ENCODE measurements at places on chromosomes 6 and 20. TPM values are rescaled to one million over a fixed set of nuclear protein-coding genes. Genes with fewer than 3 reads are reported as not detected.

GRCh38 chr6:15359335-15359862 lies 113.5 kb downstream of the JARID2 start:
- no peak for DNase-seq

- DNase-seq, result no peak
Measured at GRCh38 chr6:100998111-100998510, 117.0 kb upstream of the ASCC3 start.

- DNase-seq, result no peak
Measured at GRCh38 chr20:8744228-8744844, 324.6 kb upstream of the PLCB4 start.

DNA sequence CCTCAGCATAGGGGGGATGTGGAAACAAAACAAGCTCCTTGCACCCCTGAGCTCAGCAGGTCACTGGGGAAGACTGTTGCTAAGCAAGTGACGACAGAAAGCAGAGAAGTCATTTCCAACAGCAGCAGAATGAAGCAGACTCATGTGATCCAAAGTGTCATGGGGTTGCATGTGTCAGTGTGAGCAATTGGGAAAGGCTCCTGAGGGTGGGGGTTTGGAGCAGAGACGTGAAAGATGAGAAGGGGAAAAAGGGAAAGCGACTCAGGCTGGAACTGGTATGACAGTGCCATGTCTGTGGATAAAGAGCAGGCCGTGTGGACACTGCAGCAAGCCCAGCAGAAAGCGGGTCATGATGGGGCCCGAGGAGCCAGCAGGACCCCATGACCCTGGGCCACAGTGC lies 363.9 kb downstream of the PREX1 start:
- DNase-seq, result no peak

- no peak for DNase-seq
Measured at GRCh38 chr6:155013457-155013876, 18.4 kb downstream of the TIAM2 start.

- no peak for DNase-seq
Measured at GRCh38 chr6:87049779-87050178, 45.1 kb downstream of the CGA start.

GRCh38 chr20:24437196-24438082 lies 32.0 kb upstream of the SYNDIG1 start:
- no peak for DNase-seq

GRCh38 chr6:20266851-20267608 lies 54.8 kb upstream of the MBOAT1 start:
- no peak for DNase-seq

DNA sequence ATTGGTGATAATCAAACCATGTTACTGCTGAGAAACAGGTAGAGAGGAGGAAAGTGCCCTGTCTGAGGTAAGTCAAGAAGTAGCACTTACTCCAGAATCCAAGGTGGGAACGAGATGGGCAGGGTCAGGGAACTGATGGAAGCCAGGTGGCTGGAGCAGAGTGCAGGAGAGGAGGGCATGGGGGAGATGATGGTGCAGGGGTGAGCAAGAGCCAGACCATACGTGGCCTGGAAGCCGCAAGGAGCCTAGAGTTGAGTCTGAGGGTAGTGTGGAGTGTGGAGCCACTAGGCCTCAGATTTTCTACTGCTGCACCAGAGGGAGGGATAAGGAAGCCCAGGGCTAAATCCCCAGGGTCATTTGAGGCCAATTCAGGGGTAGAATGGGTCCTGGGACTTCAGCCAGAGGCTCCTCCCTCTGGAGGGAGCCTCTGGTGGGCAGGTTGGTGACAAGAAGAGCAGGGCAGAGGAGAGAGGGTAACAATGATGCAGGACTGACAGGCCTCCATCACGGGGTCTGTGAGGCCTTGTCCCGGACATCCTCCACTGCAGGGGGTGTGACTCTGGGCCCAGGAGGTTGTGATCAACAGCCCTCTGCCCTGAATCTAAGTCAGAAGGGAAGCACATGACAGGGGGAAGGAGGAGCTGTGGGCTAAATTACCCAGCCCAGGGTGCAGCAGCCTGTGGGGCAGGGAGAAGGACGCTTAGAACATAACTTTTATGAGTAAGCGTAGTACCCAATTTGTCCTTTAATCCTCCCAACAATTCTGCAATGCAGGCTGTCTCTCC lies 28.7 kb downstream of the COX4I2 start:
- DNase-seq, result no peak

- no peak for DNase-seq
Measured at GRCh38 chr6:37320646-37321045, 33.1 kb upstream of the RNF8 start.

DNA sequence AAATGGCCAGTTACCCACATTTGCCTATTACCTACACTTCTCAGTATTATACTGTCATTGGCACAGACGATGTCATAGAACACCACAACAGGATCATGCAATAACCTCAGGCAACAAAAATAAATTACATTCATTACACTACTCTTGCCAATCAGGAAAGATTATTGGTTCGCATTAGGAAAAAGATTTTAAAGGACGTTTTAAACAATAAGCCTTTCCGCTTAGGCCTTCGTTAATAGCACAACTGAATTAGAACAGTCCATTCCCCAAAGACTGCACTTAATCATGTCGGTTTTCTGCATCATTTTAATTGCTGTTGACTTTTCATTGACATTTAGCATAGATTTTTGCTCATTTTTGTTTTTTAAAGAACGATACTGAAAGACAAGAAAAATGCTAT lies 912 bp upstream of the SENP6 start:
- no peak for DNase-seq

DNA sequence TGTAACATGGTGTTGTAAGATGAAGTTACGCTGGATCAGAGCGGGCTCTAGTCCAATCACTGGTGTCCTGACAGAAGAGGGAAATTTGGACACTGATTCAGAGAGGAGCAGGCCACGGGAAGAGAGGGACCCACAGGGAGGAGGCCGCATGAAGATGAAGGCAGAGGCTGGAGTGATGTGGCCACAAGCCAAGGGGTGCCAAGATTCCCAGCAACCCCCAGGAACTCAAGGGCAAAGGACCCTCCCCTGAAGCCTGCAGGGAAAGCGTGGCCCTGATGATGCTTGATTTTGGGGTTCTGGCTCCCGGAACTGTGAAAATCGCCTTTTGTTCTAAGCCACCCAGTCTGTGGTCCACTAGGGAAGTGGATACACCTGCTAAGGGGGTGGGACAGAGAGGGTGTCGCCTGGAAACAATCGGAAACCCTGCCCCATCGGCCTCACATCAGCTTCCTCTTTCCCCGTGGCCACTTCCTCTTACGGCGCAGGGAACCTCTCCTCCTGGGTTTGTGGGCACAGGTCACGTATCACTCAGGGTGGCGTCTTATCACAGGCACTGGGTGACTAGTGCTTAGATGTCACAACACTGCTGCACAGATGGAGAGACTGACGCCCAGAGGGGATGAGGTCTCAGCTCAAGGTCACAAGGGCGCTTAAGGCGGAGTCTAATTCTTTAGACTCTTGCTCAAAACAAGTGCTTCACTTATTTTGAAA lies 58.0 kb downstream of the SULF2 start:
- peak; percentile 57 for DNase-seq

- no peak for DNase-seq
Measured at GRCh38 chr20:4795394-4795793, 73.7 kb downstream of the PRND start.

DNA sequence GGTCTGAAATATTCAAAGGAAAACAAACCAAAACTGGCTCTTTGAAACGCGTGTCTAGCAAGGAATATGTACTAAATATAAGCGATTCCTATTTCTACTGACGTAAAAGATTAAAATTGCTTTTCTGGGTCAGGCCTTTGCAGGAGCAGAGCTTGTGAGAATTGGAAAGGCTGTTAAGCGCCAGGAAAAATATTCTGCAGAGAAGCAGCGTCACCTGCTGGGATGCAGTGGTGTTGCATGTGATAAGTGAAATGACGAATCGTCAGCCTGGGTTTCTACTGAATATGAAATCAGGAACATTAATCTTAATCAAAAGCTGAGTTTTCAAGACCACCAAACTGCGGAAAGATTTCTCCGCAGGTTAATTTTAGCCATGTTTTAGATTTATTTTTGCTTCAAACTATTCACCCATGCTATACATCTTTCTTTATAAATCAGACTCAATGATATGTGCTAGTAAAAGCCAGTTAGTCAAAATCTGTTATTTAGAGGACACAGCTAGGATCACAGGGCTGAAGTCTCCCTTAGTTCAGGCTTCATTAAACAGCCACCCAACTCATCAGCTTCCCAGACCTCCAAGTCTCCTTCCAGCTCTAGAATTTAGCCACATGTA lies 67.4 kb downstream of the ALDH8A1 start:
- peak; percentile 62 for DNase-seq

DNA sequence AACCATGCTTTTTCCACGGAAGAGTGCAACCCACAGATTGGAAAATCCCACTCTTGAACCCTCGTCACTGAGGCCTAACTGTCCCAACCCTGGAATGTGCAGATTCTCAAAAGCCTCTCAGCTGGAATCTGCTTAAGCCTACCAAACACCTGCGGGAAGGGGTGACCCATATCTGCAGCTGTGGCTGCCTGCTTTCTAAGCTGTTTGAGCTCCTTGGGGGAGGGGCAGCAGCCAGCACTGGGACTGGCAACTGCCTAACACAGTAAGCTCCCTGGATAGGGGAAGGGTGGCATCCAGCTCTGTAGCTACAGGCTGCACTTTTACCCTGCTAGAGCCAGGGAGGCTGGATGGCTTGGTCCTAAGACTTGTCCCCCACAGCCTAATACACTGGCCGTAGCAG lies 579.6 kb downstream of the COL12A1 start:
- DNase-seq, result no peak

DNA sequence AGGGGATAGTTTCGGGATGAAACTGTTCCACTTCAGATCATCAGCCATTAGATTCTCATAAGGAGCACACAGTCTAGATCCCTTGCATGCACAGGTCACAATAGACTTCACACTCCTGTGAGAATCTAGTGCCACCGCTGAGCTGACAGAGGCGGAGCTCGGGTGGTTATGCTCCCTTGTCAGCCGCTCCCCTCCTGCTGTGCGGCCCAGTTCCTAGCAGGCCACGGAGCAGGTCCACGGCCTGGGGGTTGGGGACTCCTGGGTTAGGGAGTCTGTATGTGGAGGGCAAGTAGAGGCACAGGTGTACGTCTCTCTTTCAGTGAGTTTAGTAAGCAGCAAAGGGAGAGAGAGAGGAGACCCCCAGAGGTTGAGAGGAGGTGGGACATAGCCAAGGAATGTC lies 30.5 kb upstream of the MDFI start:
- no peak for DNase-seq

GRCh38 chr6:39203436-39204159 lies 25.7 kb downstream of the KCNK5 start:
- DNase-seq, result no peak

DNA sequence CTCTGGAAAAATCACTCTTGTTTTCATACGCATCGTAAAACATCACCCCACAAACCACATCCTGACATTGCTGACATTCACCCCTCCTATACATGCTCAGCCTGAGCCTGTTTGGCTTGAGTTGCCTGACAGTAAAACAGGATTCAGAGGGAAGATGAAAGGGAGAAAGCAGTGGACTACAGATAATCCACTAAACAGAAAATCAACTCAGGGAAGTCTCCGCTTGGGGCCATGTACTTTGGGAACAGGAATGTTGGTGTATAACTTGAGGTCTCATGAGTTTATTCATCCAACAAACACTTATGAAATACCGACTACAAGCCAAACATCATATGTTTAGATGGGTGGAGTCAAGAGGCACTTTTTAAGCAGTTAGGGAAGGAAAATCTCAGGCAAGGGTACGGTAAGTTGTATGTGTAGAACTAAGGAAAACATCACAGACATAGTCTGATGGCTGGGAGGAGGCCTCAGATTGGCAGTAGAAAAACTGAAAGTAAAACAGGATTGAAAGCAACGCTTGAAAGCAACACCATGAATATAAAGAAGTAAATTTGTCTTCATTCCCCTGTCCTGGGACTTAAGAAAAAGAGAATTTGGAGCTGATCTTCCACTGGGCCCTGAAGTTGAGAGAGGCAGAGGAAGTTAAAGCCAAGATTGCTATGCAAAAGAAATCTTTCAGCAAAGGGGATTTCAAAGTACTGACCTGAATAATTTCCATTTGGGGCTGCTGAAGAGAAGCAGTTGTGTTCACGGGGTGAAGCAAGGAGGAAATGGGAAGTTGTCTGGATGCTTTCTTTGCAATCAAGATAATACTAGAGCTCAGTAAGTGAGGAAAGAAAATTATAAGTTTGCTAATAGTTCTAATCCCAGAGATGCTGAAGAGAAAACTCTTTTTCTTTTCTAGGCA lies 28.8 kb downstream of the PDE7B start:
- no peak for DNase-seq

GRCh38 chr6:27156874-27157458 lies 90.5 kb upstream of the PRSS16 start:
- DNase-seq, result no peak

DNA sequence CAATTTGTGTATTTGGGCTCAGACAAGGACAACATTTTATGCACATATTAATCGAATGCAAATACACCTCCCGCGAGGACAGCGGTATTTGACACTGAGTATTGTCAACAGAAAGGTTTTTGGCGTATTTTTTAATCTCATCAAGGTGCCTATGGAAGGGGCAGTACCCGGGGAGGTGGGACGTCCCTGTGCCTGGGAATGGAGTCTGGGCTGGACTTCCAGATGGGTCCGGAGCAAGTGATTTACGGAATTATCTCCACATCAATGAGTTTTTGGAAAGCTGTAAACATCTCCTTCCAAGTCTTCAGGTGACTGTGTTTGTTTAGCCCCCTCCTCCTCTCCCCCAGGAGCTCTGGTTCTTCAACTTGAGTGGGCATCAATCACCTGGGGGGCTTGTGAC lies 39.8 kb downstream of the PRR18 start:
- DNase-seq, result no peak

STMND1 gene
- total RNA-seq, result not detected

RAB44 gene
- total RNA-seq, result 0.08 TPM

SIRPD gene
- total RNA-seq, result not detected

TDP2 gene
- total RNA-seq, result 21.8 TPM

PYGB gene
- 10.3 TPM for total RNA-seq

FAM162B gene
- 0.63 TPM for total RNA-seq

PLN gene
- 0.18 TPM for total RNA-seq

CCDC170 gene
- total RNA-seq, result 0.45 TPM

MTFR2 gene
- total RNA-seq, result not detected

PNLDC1 gene
- total RNA-seq, result 0.23 TPM

RBPJL gene
- total RNA-seq, result 0.23 TPM

TLDC2 gene
- not detected for total RNA-seq

HCRTR2 gene
- total RNA-seq, result not detected

HCK gene
- 3.7 TPM for total RNA-seq

HEY2 gene
- 2.3 TPM for total RNA-seq

All from left lobe of liver (tissue), 2 donors.